Stimulated activated CD4-positive, alpha-beta T cell treated with anti-CD3 and anti-CD28 coated beads, Interleukin-12 subunit alpha, Interleukin-12 subunit beta, amount 100 ng/mL, for 48 hours (primary cell): ENCODE measurements at places on chromosomes 3 and 15.

DNA sequence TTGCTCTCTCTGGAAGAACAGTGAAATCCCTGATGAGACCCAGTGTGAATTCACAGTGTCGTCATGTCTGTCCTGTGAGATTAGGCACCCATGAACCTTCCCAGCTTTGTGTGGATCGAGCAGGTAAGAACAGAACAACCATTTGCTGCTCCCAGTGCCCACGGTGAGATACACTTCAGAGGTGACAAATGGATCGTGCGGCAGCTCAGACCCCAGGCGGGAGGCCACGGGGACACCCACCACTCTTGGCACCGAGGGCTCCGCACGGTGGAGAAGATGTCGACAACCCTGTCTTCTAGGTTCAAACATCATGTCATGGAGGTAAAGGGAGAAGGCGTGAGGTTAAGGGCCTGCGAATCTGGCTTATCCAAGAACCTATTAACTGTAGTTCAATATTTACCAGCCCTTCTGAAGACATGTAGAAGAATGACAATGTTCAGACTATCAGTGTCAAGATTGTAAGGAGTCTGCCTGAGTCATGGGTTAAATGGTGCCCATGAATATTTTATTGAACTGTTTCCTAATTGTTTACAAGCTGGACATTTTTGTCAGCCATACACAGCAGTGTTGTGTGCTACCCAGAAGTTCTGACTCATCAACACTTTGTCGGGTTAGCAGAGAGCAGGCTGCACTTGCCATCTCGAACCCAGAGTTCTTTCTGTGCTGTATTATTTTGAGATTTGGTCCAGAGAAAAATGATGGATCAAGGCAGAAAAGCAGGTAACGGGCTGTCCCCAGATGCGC, 15.5 kb upstream of the PCSK6 start:
- DNase-seq: no peak

GRCh38 chr3:122973893-122974615, 53.5 kb downstream of the SEMA5B start:
- no peak for DNase-seq

GRCh38 chr3:99544786-99545281, 93.6 kb upstream of the COL8A1 start:
- DNase-seq: no peak

DNA sequence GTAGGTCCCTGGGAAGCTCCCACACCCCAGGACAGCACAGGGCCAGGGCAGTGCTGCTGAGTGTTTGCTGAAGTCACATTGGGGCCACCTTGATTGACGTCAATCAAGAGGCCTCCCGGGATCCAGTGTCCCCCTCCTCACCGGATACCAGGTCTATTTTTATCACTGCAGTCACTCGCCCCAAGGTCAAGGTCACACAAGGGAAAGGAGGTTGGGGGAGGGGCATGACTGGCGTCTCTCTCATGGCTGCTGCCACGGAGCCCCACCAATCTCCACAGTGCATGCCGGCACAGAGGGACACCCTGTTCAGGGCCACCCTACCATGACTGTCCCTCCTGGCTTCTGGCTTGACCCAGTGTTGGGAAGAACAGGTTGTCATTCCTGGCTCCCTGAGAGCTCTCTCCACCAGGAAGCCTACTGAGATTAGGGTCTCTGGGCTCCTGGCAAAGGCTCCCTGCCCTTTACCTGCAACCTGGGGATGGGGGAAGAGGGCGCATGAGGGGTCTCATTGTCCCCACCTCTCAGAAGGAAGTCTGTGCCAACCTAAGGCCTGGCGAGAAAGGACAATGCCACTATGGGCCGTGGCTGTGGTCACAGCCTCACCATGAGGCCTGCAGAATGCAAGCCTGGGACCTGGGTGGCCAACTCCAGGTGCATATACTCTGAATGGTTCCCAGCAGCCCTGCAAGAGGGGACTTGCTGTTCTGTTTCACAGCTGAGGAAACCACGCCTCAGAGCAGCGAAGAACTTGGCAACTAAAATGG, 1.5 kb downstream of the MYL3 start:
- no peak for DNase-seq

DNA sequence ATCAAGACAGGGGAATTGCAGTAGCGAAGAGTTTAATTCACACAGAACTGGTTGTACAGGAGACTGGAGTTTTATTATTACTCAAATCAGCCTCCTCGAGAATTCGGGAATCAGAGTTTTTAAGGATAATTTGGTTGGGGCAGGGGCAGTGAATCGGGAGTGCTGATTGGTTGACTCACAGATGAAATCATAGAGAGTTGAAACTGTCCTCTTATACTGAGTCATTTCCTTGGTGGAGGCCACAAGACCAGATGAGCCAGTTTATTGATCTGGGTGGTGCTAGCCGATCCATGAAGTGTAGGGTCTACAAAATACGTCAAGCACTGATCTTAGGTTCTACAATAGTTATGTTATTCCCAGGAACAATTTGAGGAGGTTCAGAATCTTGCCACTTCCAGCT, 5.3 kb upstream of the ZNF770 start:
- DNase-seq: no peak
